Activated CD8-positive, alpha-beta memory T cell treated with anti-CD3 and anti-CD28 coated beads, Interleukin-2, amount 10 ng/mL, durations not matched to agents 7 days and 5 days (primary cell): ENCODE measurements at places on chromosomes 12 and 14.

GRCh38 chr14:101824339-101824727 is 62.8 kb downstream of the PPP2R5C start:
- no peak for DNase-seq

DNA sequence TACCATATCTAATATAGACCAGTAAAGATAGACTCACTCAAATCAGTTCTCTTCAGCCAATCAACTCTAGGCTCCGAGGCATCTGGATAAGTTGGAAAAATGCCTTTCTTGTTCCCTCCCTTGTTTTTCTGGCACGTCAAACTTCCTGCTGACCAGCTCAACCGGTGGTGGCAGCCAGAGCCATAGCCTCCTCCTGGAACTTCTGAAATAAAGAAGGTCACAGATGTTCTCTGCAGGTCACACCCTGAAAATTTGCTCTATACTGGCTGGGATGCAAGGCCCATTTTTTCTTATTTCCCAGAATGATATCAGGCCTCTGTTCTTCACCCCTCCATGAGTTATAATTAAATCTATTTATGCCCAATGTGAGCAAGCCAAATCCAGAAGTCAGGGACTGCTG is 81.9 kb downstream of the BMP4 start:
- DNase-seq: no peak

- no peak for DNase-seq
Measured at GRCh38 chr12:79274501-79275064, 410.0 kb downstream of the SYT1 start.

DNA sequence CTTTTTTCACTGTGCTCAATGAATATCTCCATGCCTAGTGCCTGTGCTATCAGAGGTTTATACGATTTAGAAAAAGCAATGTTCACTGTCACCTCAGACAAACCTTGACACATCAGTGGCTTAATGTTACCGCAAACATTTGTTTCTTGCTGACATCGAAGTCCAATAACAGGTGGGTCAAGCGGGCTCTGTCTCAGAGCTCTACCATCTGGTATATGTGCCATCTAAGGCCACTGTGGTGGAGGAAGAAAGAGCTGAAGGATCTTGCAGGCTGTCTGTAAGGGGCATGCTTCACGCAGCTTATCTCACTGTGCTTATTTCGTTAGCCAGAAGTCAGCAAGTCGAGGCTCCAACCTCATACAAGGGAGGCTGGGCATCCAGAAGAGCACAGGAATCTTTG is 189.5 kb upstream of the NTF3 start:
- no peak for DNase-seq

DNA sequence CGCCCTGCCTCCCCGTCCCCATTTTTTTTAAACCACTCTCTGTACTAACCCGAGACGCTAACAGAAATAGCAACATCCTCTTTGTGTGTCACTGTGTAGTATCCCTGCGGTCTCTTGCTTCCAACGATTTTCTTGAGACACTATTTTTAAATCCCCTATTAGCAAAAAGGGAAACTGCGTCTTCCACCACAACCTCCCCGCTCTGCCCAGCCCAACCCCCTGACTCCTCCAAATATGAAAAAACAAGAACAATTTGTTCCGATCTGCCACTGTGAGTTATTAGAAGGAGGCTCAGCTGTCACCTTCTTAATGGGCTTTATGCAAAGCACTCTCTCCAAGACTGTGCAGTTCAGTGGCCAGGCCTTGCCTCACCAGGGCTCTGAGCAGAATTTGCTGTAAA is 76.3 kb downstream of the MAP1LC3B2 start:
- no peak for DNase-seq

DNA sequence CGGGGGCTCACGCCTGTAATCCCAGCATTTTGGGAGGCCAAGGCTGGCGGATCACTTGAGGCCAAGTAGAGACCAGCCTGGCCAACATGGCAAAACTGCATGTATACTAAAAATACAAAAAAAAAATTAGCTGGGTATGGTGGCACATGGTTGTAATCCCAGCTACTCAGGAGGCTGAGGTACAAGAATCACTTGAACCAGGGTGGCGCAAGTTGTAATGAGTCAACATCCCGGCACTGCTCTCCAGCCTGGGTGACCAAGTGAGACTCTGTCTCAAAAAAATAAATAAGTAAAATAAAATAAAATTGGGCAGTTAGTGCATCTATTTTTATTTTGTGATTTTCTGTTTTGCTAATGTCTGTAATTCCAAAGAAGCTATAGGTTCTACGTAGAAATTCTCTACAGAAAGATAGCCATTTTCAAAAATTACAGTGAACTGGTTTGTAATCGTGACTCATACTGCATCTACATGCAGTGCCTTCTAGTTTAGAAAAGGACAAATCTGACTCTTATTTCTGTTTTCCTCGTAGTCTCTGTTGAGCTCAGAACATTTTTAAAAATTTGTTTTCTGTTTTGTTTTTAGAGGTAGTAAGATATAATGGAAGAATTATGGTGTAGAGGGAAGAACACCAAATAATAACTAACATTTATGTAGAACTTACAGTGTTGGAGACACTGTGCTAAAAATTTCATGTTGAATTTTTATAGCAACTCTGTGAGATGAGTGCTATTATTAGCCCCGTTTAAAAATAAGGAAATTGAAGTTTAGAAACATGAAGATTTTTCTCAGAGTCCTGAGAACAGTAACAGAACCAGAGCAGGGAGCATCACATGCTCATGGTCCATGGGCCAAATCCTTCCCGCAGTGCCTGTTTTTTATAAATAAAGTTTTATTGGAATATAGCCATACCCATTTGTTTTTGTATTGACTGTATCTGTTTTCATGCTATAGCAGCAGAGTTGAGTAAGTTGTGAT is 201.2 kb downstream of the SYNE2 start:
- DNase-seq: no peak

GRCh38 chr14:91745344-91745743 is 13.5 kb upstream of the CATSPERB start:
- DNase-seq: no peak
